ENCODE measurements at places on chromosomes 7 and 10.

GRCh38 chr7:84013616-84014240, 180.9 kb downstream of the SEMA3A start:
- DNase-seq, result no peak

DNA sequence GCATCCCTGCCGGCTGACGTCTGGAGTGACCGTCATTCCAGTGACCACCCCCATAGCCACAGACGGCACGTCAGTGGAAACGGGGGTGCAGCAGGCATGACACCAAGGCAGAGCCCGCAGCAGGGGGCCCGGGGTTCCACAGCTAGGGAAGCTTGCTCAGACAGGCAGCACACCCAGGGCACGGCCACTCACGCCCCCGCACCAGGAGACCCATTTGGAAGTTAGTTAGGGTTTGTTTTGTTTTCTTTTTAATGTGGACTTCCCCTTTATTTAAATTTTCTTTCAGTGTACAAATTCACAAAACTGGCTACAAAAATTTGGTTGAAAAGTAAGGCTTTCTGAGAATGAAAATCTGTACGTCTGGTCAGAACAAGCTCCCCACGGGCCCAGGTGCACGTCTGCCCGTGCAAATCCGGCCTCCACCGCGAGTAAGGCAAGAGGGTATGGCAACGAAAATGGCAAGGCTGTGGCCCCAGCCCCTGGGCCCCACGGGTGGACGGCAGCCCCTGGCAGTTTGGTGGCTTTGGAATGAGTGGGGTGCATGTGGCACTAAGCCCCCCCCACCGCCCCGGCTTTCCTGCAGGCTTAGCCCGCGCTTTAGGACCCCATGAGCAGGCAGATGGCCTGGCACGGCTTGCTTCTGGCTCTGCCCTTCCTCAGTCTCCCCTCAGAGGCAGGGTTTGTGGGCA, 124.2 kb downstream of the FAM53B start:
- no peak for DNase-seq

- DNase-seq, result no peak
Measured at GRCh38 chr10:129614341-129614740, 147.3 kb downstream of the MGMT start.

DNA sequence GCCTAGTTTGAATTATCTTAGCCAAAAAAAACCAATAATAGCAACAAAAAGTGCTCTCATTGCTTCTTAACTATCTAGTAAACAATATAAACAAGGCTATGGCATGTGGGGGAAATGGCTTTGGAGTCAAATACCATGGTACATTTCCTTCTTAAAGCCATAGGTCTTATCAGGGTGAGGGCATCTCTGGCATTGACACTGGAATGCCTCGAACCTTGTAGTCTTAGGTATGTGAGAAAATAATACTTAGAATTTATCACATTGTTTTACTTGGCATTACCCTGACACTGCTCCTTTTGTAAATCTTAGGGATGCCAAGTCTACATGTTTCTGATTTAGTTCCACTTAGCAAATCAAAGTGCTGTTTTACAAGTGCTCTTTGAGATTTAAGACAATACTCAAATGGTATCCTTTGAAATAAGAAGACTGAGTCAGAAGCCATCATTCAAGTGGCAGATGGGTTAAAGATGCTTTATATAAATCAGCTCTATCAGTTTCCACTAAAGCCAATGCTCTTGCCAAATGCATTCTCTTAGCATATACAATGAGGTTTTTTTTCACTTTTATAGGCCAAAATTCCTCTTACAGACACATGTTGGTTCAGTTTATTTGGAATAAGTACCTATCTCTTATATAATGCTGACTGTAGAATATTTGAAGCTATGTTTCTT, 155.2 kb downstream of the HPSE2 start:
- DNase-seq, result no peak

DNA sequence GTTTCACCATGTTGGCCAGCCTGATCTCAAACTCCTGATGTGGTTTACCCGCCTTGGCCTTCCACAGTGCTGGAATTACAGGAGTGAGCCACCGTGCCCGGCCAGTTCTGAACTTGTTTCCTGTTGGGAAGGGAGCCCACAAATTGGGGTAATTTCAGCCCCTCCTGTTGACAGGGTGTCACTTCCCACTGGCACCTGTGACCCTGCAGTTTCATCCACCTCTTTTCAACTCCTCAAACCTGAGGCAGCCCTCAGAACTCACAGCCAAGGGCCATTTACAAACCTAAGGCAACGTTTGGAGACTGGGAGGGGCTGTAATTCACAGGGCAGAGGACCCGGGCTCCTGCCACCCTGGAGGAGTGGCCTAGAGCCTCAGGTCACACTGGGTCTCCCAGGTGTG, 22.2 kb upstream of the CHST12 start:
- no peak for DNase-seq

DNA sequence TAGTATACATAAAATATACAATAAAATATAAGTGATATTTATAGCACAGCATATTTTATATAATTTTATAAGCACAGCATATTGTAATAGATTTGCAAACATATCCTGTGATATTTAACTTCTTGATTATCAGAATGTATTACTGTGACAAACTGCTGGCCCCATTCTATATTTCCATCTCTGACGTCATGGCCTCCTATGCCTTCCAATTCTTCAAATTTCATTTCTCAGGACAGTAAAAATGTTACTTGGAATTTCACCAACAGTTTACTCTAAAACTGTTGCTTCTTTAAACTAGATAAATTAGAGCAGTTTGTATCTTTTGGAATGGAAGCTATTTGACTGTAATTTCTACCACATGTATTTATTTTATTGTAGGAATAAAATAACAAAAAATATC, 102.5 kb upstream of the SLC25A13 start:
- no peak for DNase-seq

DNA sequence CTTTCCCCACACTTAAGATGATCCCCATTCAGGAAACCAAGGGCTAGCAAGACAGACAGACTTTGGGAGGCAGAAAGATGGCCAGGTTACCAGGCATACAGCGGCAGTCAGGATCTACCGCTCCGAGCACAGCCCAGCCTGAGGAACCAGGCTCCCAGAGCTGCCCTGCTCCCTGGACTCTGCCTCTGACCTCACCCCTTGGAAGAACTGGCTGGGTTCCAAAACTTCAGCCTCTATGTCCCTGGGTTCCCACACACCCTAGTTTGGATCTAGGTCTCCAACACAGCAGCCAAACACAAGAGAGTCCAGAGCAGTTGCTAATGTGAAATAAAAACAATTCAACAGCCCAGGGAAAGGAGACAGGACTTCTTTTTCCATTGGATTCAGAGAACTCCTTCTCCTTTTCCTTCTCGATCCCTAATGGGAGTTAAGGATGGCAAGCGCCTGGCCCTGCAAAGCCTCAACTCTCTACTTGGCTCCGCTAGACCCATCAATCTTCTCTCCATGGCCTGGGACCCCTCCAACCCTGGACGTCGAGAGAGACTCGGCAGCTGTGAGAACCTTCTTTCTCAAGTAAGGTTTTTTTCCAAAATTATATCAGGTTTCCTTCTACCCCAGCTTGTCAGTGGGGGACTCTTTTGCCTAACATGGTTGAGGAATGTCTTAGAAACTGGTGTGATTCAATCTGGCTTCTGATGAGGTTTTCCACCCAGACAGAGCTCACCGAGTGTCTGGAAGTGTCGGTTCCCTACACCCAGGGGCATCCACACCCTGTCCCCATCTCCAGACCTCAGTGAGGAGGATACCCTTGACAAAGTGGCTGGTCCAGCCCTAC, 219.6 kb downstream of the KCNMA1 start:
- DNase-seq, result peak; percentile 20

GRCh38 chr7:23470330-23471105, at the start of gene IGF2BP3:
Gene IGF2BP3, minus strand, starts transcription at chr7:23470491. Its CDS starts 381 bp downstream, at chr7:23470110.
- peak; percentile 99 for DNase-seq

- no peak for DNase-seq
Measured at GRCh38 chr7:48116043-48116442, 27.0 kb downstream of the UPP1 start.

DNA sequence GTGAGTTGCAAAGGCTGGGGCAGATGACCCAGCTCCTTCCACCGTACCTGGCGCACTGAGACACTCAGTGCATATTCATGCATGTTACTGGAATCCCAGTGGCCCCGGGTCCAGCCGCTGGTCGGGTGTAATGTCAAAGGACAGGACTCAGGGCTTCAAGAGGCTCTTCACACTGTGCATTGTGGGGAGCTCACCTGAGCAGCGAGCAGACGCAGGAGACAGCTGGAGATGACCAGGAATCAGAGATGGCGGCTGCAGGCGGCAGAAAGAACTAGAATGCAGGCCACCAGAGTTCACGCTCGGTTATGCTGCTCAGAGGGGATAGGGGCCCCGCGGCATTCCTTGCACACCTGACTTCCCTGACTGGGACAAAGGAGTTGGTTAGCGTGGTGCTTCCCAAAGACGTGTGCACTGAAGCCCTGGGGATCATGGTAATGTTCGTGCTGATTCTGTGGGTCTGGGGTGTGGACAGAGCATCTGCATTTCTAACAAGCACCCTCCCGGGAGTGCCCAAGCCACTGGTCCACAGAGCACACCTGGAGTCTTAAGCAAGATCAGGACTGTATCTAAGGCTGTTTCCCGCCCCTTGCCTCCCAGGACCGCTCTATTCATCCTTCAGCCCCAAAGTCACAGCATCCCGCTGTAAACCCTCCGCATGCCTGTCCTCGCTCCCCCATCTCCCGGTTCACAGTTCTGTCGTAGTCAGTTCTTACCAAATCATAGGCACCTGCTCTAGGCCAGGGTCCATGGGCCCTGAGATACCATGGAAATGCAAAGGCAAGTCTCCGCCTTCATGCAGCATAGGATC, 71.0 kb downstream of the MKI67 start:
- no peak for DNase-seq

DNA sequence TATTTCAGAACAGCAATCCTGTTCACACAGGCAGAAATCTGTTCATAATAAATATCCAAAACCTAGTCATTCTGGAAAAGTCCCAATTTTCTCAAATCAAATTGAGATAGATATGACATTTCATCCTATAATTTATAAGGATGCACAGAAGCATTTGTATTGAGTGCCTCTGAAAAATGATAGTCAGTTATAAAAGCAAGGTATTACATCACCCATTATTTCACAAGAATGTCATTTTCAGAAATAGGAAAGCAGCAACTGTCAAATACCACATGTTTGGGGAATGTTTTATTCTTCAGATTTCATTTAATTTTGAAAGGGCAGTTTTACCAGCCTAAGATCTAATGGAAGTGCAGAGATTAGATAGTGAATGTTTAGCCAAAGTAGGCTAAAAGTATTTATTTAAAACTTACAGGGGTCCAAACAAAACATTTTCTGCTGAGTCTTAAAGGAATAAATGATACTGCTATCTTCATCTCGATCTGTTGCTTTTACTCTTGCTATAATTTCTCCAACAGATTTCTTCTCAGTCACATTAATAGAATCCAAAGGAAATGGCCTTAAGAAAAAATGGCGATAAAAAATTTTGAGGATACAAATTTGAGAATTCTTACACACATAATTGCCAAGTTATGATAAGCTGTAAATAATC, 185.8 kb downstream of the HGF start:
- DNase-seq, result no peak

GRCh38 chr10:80203835-80204676, 1.3 kb downstream of the ANXA11 start:
- peak; percentile 56 for DNase-seq
